ENCODE measurements at places on chromosomes 12 and 14.

- no peak for DNase-seq
Measured at GRCh38 chr14:75363570-75364227, 64.1 kb upstream of the JDP2 start.

DNA sequence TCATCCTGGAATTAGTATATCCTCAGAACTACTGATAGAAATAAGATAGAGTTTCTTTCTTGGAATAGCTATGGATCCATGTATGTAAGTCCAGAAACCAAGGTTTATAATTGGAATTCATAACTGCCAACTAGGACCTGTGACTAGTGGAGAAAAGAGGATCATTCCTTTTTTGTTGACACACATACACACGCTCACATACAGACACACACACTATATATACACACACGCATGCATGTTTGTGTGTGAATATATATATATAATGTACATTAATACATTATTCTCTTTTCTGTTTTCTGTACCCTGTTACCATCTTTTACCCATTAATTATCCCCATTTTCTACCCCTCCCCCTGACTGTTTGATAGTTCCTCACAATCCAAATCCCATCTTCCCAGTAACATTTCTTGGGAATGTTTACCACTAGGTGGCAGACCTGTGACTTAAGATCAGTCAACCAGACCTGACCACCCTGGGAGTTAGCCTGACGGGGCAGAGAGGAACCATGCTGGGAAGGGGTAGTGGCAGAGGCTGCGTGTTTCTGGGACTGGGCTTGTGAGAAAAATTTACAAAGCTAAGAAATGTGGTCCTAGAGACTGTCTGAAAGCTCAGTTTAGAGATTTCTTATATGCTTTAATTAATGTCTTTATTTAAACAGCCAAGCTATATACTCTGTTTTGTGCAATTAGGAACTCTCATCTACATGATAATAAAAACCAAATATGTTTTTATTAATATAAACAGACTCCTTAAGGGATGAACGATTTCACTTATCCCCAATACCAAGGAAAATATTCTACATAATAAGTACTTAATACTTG is 308.0 kb downstream of the PPFIA2 start:
- no peak for DNase-seq

- DNase-seq = no peak
Measured at GRCh38 chr12:4445156-4446101, at the start of gene FGF6. Gene FGF6, minus strand, starts transcription at chr12:4445815. Its CDS starts 245 bp downstream, at chr12:4445570.

DNA sequence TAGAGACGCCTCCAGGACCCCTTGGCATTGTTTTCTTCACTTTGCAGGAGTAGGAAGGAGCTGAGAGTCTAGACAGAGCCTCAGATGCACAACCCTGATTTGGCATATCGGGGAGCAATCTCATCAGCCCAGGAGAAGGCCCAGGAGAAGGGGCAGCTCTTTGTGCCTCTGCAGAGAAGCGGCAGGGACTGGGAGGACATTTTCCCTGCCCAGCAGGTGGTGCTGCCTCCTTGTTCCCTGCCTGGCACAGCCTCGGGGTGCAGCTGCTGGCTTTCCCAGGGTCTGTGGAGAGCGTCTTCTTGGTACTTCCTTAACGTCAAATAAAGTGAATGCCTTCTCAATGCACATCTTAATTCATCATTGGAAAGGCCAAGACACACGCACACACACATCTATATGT is 419.5 kb downstream of the TMEM121 start:
- no peak for DNase-seq

GRCh38 chr12:69343357-69343756 is 4.8 kb upstream of the LYZ start:
- DNase-seq = no peak

DNA sequence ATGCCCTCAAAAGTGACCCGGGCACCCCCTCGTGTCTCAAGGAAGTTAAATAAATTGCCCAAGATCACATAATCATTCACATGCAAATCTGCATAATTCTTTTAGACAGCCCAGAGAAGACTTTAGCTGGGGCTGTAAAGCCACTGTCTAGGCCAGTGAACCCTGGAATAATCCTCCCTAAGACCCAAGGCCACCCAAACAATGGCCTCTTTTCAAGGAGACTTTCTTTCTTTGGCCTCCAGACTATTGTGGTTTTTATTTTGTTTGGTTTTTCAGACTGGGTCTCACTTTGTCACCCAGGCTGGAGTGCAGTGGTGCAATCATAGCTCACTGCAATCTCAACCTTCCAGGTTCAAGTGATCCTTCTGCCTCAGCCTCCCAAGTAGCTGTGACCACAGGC is 10.6 kb downstream of the SVOP start:
- DNase-seq = no peak

DNA sequence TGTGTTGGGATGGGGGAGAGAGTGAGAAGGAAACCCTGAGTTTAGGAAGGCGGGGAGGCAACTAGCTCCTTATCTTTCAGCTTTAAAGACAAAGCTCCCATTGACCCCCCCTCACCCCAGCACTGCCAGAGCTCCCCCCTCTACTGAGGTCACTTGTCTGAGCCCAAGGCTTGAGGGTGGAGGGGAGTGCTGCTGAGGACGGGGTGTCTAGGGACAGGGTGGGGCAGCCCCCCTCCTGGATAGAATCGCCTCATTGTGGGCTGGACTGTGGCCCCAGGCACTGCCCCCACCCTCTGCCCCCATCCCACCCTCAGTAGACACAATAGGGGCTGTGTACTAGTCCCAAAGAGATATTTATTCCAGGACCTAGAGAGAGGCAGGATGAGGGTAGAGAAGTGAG is 3.0 kb downstream of the ERBB3 start:
- no peak for DNase-seq

DNA sequence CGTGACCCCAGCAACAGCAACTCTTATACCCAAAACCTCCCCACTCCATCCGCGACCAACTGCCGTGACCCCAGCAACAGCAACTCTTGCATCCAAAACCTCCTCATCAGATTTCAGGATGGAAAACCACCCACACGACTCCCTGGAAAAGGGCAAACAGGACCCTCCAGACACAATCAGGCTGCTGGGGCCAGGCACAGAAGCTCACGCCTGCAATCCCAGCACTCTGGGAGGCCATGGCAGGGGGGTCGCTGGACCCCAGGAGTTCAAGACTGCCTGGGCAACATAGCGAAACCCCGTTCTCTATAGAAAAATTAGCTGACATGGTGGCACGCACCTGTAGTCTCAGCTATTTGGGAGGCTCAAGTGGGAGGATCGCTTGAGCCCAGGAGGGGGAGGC is 19.7 kb downstream of the PGAM5 start:
- DNase-seq = no peak

DNA sequence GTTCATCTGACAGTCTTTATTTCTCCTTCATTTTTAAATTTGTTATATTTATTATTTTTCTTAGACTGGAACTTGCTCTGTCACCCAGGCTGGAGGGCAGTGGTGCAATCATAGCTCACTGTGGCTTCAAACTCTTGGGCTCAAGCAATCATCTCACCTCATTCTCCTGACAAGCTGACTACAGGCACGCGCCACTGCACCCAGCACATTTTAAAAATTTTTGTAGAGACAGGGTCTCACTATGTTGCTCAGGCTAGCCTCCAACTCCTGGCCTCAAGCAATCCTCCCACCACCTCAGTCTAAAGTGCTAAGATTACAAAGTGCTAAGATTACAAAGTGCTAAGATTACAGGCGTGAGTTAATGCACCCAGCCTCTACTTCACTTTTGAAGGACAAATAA is 96.6 kb downstream of the RALGAPA1 start:
- no peak for DNase-seq

GRCh38 chr14:62662811-62663455 is 382.3 kb downstream of the KCNH5 start:
- DNase-seq = no peak

- DNase-seq = no peak
Measured at GRCh38 chr14:61256826-61257468, 24.2 kb downstream of the TMEM30B start.

DNA sequence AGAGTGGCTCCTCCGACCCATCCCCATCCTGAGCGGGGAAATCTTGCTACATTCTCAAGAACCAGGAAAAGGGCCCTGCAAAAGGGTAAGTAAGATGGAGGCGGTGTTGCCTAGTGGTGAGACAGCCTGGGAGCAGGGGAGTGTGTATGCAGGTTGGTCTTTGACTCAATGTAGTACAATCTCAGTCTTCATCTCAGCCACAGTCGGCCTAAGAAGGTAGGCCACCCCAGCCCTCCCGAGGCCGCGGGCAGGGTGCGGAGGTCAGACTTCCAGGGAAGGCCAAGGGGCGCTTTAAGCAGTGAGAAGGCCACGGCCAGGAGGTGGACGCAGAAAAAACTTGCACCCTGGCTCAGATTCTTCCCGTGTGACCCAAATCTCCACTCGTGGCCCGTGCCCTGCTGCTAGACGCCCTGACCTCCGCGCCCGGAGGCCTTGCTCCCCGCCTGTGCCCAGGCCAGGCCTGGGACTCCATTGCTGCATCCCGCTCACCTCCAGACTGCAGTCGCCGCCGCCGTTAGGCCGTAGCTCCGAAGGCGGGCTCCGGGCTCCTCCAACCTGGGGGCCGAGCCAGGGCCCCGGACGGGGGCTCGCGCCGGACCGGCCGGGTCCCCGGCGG is 435 bp downstream of the FOXM1 start:
- no peak for DNase-seq

DNA sequence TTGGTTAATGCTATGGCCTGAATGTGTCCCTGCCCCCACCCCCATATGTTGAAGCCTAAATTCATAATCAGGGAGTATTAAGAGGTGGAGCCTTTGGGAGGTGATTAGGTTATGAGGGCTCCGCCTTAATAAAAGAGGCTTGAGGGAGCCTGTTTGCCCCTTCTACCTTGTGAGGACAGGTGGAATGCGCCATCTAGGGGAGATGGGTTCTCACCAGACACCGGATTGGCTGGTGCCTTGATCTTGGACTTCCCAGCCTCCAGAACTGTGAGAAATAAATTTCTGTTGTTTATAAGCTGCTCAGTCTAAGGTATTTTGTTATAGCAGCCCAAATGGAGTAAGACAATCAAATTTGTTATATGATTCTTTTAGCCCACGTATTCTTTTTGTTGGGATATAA is 148.3 kb downstream of the PTCSC3 start:
- no peak for DNase-seq

DNA sequence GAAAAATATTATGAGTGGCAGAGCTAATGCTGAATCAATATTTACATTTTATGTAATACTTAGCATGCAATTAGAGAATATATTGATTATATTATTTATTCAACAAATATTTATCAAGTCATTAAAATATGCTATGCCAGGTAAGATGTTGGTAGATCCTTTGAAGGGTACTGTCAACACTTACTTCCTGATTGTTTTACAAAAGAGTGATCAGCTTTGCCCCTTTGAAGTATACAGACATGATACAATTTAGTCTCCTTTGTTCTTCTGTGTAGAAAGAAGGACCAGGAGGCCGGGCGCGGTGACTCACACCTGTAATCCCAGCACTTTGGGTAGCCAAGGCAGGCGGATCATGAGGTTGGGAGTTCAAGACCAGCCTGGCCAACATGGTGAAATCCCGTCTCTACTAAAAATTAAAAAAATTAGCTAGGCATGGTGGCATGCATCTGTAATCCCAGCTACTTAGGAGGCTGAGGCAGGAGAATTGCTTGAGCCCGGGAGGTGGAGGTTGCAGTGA is 73.9 kb upstream of the IFNG-AS1 start:
- DNase-seq = no peak

GRCh38 chr14:95523815-95524448 is 7.5 kb upstream of the SYNE3 start:
- no peak for DNase-seq

DNA sequence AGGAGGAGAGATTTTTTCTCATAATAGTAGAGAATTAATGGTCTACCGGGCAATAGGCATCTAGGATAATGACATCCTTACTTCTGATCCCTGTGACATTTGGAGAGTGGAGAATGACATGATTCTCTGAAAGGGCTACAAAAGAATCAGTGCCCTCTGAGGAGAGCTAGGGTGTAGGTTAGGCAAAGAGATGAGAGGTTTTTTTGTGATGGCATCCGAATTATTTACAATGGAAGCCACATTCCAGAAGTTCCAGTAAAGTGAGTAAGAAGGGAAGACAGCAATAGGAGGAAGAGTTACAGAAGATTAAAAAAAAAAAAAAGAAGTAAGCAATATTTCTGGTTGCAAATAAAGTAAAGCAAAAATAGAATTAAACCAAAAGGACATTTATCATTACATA is 478.0 kb downstream of the RMST start:
- no peak for DNase-seq

- DNase-seq = no peak
Measured at GRCh38 chr12:116777245-116777644, 39.1 kb downstream of the RNFT2 start.

- no peak for DNase-seq
Measured at GRCh38 chr12:40028296-40028695, 77.6 kb downstream of the SLC2A13 start.

- DNase-seq = no peak
Measured at GRCh38 chr12:66119870-66120241, 10.7 kb downstream of the LLPH start.

DNA sequence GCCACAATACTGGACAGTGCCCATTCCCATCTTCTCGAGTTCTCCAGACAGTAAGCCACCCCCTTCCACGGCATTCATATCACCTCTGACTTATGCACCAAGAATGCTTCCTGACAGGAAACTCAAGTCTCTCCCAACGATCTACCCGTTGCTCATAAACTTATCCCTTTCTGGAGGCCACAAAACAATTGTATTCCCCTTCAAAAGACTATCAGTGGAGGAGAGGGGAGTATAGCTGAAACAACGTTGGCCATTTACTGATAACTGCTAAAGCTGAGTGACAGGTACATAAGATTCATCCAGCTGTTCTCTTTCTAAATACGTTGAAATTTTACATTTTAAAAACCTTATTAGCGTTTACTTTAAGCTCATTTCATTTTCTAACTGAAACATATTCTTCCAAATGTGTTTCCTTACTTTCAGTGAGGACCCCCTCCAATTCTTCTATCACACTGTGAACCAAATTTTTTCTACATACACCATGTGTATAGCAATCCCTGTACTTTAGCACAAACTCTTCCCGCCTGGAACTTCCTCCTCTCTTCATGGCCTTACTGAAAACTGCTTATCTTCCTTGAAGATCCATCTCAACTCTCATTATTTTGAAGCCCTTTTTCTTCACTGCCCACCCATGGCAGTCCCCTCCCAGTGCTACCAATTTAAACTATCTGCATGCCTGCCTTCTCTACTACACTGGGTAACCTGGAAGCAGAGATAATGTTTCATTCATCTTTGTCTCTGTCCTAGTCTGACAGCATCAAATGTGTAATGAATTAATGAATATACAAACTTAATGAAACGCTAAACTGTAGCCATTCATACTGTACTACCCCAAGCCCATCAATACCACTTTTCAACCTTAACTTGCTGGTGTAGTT is 28.8 kb downstream of the ATXN2 start:
- DNase-seq = no peak

DNA sequence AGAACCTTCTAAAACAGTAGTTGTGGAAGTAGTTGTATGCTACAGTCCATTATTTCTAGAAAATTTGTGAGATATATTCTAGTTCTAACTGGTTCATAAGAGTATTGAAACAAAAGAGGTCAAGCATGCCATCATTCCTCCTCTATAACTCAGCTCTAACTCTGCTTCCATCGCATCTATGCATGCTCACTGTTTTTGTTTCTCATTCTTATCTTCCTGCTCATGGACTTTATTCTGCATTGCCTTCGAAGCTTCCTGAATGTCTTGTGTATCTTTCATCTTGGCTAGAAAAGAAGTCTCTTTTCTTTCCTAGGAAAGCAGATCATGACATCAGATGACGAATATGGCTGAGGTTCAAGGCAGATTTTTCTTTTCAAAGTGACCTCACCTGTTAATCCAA is 402 bp downstream of the LMNTD1 start:
- no peak for DNase-seq
